MCF 10A (cell line): ENCODE measurements at places on chromosomes 3 and 15. TPM values are rescaled to one million over a fixed set of nuclear protein-coding genes. Genes with fewer than 3 reads are reported as not detected.

Gene MYNN
- total RNA-seq, result 18.0 and 20.4 TPM in 2 replicates

Gene ADAMTS17
- total RNA-seq, result 4.0 and 7.7 TPM in 2 replicates

Gene SAMMSON
- not detected in 2 replicates for total RNA-seq

- H3K27me3 ChIP-seq, result no peaks in the 10 kb centered on the region
- no peak overlapping the region for H3K27ac ChIP-seq
- DNase-seq, result peak; percentile 17
- H3K4me1 ChIP-seq, result peaks cover 5% of the 10 kb centered on the region
- no peak overlapping the region for H3K4me3 ChIP-seq
Observed at GRCh38 chr3:140186421-140186920, 251.5 kb downstream of the CLSTN2 start.

DNA sequence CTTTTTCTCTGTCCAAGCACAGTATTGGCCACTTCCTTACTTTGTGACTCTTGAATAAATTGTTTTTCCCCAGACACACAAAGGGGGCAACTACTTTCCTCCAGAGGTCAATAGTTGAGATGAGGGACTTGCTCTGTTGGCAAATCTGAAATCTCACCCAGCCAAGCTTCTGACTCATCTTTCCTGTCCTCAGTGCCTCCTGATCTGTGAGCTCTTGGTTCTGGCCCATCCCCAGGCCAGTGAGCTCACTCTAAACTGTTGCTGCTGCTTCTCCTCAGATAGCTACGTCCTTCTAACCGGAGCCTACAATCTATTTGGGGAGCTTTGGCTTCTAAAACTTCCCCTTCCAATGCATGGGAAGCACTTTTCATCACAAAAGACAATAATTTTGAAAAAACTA is 50.0 kb upstream of the NMD3 start:
- no peaks in the 10 kb centered on the region for H3K4me1 ChIP-seq
- no peak overlapping the region for H3K4me3 ChIP-seq
- no peaks in the 10 kb centered on the region for H3K36me3 ChIP-seq
- H3K27me3 ChIP-seq, result no peaks in the 10 kb centered on the region

GRCh38 chr15:67783303-67783702 is 42.0 kb upstream of the SKOR1 start:
- H3K36me3 ChIP-seq, result peaks cover 17% of the 10 kb centered on the region
- DNase-seq, result no peak
- H3K4me3 ChIP-seq, result no peak overlapping the region
- no peaks in the 10 kb centered on the region for H3K27me3 ChIP-seq
- H3K27ac ChIP-seq, result no peak overlapping the region

GRCh38 chr3:61250784-61251173 is 473 bp downstream of the FHIT start:
- peak overlapping the region; percentile 95 for H3K27ac ChIP-seq
- no peaks in the 10 kb centered on the region for H3K36me3 ChIP-seq
- H3K4me3 ChIP-seq, result peak overlapping the region; percentile 95
- no peaks in the 10 kb centered on the region for H3K27me3 ChIP-seq

DNA sequence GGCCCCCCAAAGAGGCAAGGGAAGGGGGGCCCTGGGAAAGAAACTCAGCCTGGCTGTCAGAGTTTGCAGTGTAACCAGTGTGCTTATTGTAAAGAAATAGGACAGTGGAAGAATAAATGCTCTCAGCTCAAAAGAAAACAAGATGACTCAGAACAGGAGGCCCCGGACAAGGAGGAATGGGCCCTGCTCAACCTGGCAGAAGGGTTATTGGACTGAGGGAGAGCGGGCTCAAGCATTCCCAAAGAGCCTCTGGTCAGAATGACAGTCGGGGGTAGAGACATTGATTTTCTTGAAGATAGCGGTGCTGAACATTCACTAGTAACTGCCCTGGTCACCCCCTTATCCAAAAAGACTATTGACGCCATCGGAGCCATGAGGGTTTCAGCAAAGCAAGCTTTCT is 100.4 kb upstream of the OSBPL11 start:
- no peaks in the 10 kb centered on the region for H3K4me1 ChIP-seq
- H3K4me3 ChIP-seq, result no peak overlapping the region
- no peaks in the 10 kb centered on the region for H3K36me3 ChIP-seq
- H3K27me3 ChIP-seq, result no peaks in the 10 kb centered on the region
- no peak overlapping the region for H3K27ac ChIP-seq

GRCh38 chr3:189305412-189305811 is 133.6 kb downstream of the TPRG1 start:
- peaks cover 64% of the 10 kb centered on the region for H3K4me1 ChIP-seq
- peak; percentile 35 for DNase-seq
- H3K36me3 ChIP-seq, result no peaks in the 10 kb centered on the region
- H3K27me3 ChIP-seq, result no peaks in the 10 kb centered on the region
- H3K4me3 ChIP-seq, result peak overlapping the region; percentile 65

DNA sequence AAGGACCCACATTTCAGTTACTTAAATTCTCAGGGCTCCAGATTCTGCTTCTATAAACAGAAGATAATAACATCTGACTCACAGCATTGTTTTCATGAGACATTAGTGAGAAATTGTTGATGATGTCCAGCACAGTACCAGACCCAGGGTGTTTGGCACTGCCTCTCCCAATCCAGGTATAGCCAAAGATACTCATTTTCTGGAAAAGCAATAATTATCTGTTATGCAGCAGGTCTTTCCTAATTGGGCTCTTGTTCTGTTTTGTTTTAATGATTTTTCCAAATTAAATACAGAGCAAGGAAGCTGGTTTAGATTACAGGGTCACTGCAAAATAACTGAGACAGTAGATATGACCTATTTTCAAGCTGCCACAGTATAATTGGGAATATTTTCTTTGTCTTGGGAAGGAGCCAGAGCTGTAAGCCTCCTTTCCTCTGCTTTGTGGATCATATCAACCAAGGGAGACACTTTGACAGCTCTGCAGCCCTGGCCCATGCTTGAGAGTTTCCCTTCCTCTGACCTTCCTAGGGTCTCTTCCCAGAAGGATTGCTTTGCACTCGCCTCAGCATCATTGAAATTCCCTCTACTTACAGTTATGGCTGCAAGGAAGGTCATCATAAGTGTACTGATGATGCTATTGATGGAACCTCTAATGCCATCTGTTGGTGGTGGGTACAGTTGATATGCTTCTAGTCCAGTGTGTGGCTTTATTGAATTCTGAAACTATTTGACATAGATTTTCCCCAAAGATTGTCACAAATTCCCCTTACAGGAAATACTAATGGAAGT is 522.4 kb upstream of the ADAMTS9 start:
- H3K4me1 ChIP-seq, result no peaks in the 10 kb centered on the region
- no peak overlapping the region for H3K4me3 ChIP-seq
- H3K36me3 ChIP-seq, result no peaks in the 10 kb centered on the region
- H3K27me3 ChIP-seq, result no peaks in the 10 kb centered on the region
- DNase-seq, result no peak

- H3K27ac ChIP-seq, result no peak overlapping the region
- peaks cover 6% of the 10 kb centered on the region for H3K36me3 ChIP-seq
- H3K27me3 ChIP-seq, result no peaks in the 10 kb centered on the region
Observed at GRCh38 chr15:67906382-67906781, 66.5 kb upstream of the RNU6-1 start.

- H3K4me1 ChIP-seq, result no peaks in the 10 kb centered on the region
- no peaks in the 10 kb centered on the region for H3K36me3 ChIP-seq
- H3K27ac ChIP-seq, result no peak overlapping the region
- H3K27me3 ChIP-seq, result peaks cover 30% of the 10 kb centered on the region
- no peak overlapping the region for H3K4me3 ChIP-seq
- DNase-seq, result no peak
Observed at GRCh38 chr3:138943724-138944653, 2.9 kb downstream of the FOXL2 start.

- H3K27me3 ChIP-seq, result no peaks in the 10 kb centered on the region
- no peak for DNase-seq
- no peaks in the 10 kb centered on the region for H3K36me3 ChIP-seq
- H3K4me1 ChIP-seq, result no peaks in the 10 kb centered on the region
- H3K27ac ChIP-seq, result no peak overlapping the region
- H3K4me3 ChIP-seq, result no peak overlapping the region
Observed at GRCh38 chr3:110291886-110292501, 779.6 kb upstream of the NECTIN3 start.
